ENCODE measurements at places on chromosomes 12 and 14.
A peak's percentile ranks its signal among the peaks of the same experiment; 100 is the strongest.

DNA sequence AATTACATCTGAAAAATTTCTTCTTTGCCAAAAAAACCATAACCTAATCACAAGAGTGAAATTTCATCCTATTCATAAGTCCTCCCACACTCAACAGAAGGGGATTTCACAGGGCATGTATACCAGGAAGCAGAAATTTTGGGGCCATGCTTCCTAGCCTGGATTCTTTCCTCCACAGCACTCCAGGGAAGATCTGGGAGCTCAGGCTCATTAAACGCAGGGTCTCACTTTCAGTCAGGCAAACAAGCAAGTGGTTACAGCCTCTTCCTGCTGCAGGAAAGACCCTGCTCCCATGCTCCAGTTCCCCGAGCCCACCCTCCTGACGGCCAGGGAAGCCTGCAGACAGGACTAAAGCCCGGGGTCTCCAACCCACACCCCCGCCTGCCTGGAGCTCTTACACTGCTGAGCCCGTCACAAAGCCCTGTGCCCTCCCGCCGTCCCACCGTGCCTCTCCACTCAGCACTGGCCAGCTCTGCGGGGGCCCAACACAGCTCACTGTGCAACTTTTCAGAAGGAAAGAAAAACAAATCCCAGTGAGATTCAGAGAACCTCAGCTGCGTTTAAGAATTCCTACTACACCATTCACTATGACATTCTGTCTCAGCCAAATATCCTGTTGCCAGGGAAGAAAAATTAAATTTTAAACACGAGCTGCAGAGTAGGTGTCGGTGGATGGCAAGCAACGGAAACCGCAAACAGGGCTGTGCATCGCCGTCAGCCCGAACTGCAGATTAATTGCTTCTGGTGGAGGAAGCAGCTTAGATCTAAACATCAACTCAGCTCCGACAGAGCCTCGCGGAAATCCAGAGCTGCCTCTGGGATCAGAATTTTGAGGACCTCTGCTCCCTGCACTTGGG, 106.7 kb upstream of the SFSWAP start:
- DNase-seq, result no peak

- no peak for DNase-seq
These were observed 6.8 kb downstream of the ART4 start for GRCh38 chr12:14836336-14837210.

- no peak for DNase-seq
These were observed 1266.2 kb downstream of the TMEM121 start for GRCh38 chr14:106792543-106792942.

DNA sequence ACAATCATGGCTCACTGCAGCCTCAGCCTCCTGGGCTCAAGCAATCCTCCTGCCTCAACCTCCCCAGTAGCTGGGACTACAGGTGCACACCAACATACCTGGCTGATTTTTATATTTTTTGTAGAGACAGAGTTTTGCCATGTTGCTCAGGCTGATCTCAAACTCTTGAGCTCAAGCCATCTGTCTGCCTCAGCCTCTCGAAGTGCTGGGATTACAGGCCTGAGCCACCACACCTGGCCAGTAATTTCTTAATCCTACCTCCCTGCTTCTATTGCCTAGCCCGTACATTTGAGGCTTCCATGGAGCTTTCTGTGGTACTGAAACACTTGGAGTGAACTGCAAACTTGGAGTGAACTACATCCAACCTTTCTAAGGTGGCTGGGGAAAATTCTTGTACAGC, 20.7 kb downstream of the SLC35E3 start:
- no peak for DNase-seq

DNA sequence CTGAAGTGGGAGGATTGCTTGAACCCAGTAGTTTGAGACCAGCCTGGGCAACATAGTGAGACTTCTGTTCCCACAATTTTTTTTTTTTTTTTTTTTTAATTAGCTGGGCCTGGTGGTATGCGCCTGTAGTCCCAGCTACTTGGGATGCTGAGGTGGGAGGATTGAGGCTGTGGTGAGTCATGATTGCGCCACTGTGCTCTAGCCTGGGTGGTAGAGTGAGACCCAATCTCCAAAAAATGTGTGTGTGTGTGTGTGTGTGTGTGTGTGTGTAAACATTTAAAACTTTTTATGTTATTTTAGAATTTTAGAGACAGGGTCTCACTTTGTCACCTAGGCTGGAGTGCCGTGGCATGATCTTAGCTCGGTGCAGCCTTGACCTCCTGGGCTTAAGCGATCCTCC, 6.8 kb downstream of the PPP1R36 start:
- DNase-seq, result no peak

DNA sequence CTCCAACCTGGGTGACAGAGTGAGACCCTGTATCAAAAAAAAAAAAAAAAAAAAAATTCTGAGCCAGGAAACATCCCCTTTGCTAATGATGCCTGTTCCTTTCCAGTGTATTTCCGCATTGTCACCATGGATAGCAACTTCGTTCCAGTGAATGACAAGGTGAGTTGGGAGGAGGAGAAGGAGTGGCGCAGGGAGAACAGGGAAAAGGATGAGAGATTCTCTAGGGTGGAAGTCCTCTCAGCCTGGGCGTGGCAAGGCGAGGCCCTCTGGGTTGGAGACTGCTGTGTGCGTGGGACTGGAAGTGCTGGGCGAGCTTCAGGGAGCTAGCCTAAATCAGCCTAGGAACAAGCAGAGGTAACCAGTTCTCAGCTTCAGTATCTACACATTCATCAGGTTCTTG, 7.2 kb downstream of the A2ML1 start:
- DNase-seq, result no peak

DNA sequence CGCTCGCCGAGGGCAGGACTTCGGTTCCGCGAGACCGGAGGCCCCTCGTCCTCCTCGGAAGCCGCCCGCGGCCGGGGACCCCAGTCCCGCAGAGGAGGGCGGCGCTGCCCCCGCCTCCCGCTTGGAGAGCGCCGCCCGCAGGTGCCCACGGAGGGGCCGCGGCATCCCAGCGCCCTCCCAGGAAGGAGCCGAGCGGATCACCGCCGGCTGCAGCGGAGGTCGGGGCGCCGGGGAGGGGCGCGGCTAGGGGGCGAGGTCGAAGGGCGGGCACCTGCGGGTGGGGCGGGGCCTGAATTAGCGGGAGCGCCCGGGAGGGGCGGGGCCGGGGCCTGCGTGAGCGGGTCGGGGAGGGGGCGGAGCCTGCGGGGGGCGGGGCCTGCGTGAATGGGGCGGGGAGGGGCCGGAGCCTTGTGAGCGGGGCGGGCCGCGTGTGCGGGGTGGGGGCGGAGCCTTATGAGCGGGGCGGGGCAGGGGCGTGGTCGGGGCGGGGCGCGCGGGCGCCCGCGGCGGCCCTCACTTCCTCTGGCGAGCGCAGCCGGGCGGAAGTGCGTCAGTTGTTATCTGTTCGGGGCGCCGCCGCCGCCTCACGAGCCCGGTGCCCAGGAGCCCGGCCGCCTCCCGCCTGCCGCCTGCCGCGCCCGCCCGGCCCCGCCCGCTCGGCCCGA, at the start of gene FBRSL1:
TSS of gene FBRSL1 (plus strand) at position 550 of the 665 bp plus-strand sequence.
- peak; percentile 72 for DNase-seq

GRCh38 chr14:89902881-89903280, 51.6 kb downstream of the EFCAB11 start:
- DNase-seq, result no peak

- DNase-seq, result no peak
These were observed 336.5 kb downstream of the FSCB start for GRCh38 chr14:44170556-44170955.

- DNase-seq, result no peak
These were observed 212.4 kb upstream of the C14orf180 start for GRCh38 chr14:104366931-104367865.

DNA sequence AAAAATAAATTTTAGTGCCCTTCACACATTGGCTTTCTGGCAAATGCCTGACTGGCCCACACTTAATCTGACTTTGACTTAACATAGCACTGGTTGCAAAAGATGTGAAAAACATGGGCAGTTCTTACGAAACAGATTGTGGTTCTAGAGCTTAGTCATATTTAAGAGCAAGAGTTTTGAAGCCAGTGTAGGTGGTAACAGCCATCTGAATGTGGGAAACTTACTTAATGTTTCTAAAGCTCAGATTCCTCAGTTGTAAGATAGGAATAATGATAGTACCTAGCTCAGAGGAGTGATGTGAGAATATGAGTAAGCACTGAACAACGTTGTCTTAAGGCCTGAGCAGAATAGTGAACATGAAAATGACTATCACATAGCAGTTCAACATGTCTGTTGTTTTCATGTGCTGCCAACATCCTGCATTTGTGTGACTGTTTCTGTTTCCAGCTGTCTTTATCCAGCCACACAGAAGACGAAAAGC, 262.7 kb downstream of the SYT1 start:
- no peak for DNase-seq

DNA sequence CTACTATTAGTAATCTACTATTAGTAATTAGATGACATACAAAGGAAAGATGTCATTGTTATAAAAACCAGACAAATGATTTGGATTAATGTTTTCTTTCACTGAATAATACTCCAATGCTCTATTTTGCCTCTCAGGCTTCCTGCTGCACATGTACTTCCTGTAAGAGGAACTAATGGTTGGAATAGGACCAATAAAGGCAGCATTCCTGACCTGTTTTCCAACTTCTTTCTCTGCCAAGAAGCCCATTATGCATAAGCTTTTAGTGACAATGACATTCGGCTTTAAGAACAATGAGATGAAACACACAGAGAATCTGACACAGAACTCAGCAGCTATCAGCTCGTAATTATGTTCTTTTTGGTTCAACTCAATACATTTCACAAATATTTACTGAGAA, 5.2 kb upstream of the C12orf56 start:
- no peak for DNase-seq

- DNase-seq, result no peak
These were observed 4.9 kb downstream of the PLD4 start for GRCh38 chr14:104929268-104930230.

GRCh38 chr12:6582196-6582595, 14.1 kb upstream of the NOP2 start:
- no peak for DNase-seq

DNA sequence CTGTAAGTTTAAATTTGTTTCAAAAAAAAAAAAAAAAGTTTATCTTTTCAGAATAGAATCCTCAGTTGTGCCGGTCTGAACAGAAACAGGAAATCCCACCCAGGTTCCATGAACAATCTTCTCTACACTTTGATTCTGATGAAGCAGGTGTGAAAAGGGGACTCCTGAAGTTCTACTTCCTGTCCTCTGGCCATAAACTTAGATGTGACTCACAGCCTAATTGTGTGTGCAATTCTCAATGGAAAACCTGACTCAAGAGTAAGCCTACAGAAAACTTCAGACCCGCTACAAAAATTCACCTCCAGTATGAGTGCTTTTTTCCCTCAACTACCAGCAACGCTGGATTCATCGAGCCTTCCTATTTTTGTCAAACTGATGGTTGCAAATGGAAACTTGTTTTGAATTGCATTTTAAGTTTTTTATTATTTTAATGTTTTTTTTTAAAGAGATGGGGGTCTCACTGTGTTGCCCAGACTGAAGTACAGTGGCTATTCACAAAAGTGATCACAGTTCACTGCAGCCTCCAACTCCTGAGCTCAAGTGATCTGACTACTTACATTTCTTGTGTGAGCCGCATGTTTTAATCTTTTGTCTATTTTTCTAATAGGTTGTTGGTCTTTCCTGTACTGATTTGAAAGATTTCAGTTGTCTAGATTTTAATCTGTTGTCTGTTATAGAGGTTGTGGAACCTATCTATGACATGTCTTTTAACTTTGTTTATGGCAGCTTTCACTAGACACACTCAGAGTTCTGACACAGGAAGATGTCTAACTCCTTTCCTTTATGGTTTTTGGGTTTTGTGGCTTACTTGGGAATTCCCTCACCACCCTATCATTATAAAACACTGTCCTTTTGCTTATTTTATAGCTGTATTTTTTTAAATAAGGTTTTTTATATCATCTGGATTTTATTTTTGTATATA, 37.6 kb downstream of the ATG14 start:
- peak; percentile 19 for DNase-seq

- no peak for DNase-seq
These were observed 17.8 kb downstream of the MIA2 start for GRCh38 chr14:39251547-39251946.

Data from stimulated activated naive B cell treated with anti-CD40 and anti-IgM and Interleukin-4, amounts not matched to agents 10 μg/mL and 1 μg/mL and 100 μg/mL, for 72 hours (primary cell).